Bronchial epithelial cell (primary cell): ENCODE measurements at places on chromosomes 1 and 21.

DNA sequence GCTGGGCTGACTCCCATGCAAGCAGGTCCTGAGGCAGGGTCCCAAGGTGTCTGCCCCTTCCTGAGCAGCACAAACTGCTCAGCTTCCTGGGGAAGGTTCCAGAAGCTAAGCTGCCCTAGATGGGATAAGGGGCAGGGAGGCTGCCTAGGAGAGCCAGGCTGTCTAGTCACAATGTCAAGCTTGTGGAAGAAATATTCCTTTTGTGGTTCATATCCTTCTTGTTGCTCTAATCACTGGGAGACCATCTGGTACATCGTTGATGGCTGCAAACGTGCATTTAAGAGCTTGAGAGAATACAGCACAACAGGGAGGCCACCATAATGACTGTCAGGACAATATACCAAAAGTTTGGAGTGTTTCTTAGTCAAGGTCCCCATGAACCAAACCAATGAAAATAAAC, 67.4 kb downstream of the SLC16A1 start:
- DNase-seq = no peak

DNA sequence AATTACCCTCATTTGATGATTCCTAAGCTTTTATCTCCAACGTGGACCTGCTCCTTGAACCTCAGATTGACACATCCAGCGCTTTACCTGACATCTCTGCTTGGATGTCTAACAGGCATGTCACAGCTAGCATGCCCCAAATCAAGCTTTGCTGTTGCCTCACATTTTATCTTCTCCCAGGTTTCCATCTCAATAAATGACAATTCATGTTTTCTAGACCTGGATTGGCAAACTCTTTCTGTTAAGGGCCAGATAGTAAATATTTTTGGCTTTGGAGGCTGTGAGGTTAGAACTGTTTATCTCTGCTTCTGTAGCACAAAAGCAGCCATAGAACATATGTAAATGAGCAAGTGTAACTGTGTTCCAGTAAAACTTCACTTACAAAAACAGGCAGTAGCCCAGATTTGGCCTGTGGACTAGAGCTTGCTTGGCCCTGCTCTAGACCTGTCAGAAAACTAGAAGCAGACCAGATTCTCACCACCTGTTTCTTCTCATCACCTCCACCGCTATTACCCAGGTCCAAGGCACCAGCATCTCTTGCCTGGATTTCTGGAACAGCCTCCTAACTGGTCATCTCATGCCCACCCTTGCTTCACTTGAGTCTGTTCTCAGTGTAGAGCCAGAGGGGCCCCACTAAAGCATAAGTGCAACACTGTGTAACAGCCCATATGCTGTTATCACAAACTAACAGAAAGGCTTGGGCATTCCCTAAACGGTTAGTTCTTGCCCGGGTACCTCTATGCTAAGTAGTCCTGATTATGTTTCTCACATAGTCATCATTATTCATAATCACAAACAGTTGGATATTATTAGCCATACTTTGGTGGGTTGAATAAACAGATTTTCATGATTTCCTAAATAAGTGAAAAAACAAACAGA, 42.3 kb downstream of the UBE4B start:
- peak; percentile 46 for DNase-seq

- DNase-seq = no peak
Measured at GRCh38 chr1:5508669-5509330, 483.4 kb downstream of the NPHP4 start.

GRCh38 chr1:65764052-65764451, 28.6 kb upstream of the PDE4B start:
- no peak for DNase-seq

- DNase-seq = no peak
Measured at GRCh38 chr1:224433701-224434672, 610 bp downstream of the WDR26 start.

DNA sequence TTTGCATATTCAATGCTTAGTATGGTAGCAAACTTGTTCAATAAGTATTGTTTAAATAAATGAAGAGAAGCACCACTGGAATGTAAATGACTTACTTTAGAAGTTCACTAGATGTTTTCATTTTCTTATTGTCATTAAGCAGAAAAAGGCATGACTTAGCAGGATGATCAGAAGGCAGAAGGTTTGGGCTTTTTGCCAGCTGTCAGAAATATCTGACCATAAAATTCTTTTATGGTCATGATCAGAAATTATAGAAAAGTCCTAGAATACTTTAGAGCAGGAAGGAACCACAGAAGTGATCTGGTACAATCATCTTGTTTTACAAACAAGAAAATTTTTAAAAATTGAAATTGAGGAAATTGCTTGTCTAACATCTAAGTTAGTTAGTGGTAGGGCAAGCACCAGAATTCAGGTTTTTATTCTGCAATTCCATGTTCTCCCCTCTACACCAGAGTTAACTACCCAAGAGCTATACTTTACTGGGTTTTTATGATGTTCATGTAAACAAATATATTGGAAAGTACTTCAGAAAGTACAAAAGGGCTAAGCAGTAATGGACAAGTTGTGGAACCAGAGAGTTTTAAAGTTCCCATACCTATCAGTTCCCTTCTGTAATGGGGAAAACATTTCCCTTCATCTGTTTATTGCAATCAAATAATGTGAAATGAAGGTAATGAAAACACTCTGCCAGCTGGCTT, 10.1 kb downstream of the FMO5 start:
- no peak for DNase-seq

DNA sequence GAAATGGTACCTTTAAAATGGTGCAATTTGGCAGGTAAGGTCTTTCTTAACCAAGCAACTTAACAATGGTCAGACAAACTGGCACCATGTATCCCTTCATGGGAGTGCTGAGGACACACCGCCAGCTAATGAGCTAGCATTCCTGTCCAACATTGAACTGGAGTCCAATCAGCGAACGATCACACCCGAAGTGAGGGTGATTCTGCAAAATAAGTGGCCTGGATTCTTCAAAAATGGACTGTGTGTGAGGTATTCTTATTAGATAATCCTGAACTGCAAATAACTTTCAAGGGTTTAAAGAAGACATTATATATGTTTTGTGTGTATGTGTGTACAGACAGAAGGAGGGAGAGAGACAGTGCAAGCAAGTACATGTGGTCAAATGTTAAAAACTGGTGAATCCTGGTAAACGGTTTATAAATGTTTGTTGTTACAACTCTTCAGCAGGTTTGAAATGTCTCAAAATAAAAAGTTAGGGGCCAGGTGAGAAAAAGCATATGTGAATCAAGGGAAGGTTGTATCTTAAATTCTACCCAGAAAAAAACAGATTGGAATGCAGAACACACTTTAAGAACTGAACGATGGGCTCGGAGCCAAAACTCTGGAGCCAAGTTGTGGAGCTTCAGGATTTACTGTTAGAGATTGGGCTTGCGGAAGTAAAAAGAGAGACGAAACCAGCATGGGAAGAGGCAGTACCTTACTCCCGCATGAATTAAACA, 20.9 kb downstream of the GADD45A start:
- DNase-seq = no peak

- no peak for DNase-seq
Measured at GRCh38 chr21:44312089-44312488, 12.2 kb downstream of the PFKL start.

DNA sequence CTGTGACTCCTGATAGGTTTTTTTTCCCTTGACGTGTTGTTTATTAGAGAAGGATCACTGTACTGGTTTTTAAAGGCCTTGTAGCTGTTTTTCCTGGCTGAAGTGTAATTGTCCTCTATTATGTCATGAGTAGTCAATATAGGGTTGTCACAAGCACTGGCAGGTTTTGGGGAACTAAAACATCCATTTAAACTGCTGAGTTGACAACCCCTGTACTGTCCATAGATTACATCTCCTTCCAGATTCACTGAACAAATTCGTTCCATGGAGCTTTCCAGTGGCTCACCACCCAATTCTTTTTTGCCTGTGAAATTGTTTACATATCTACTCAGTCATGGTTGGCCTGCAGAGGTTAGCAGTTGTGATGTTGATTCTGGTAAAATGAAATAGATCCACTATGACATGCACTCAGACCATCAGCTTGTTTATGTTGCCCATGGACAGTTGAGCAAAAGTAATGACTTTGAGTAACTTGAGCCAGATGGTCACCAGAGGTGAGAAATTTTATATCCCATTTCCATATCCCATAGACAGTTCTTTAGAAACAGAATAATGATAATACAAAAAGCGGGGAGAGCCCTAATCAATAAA, 59.9 kb upstream of the QSOX1 start:
- no peak for DNase-seq

DNA sequence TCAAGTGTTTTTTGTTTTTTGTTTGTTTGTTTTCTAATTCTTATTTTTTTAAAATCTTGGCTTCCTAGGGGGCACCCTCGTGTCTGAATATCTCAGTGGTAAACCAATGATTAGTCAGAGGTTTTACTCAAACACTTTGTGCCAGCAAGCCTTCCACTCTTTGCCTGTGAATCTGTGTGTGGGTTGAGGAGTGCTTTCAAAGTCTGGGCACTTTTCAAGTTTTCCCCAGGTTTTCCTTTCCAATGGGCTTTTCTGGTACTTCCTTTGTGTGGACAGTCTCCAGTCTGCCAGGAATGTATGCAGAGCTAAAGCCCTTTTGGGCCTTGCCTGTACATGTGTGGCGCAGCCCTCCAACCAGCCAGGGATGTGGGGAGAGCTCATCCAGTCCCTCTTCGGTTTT, 9.7 kb upstream of the PPIE start:
- peak; percentile 58 for DNase-seq

- DNase-seq = no peak
Measured at GRCh38 chr21:46152927-46153246, 2.5 kb downstream of the FTCD start.

GRCh38 chr1:38128926-38129453, 82.4 kb upstream of the POU3F1 start:
- DNase-seq = no peak

- peak; percentile 4 for DNase-seq
Measured at GRCh38 chr1:20166051-20166450, 19.8 kb upstream of the UBXN10 start.

DNA sequence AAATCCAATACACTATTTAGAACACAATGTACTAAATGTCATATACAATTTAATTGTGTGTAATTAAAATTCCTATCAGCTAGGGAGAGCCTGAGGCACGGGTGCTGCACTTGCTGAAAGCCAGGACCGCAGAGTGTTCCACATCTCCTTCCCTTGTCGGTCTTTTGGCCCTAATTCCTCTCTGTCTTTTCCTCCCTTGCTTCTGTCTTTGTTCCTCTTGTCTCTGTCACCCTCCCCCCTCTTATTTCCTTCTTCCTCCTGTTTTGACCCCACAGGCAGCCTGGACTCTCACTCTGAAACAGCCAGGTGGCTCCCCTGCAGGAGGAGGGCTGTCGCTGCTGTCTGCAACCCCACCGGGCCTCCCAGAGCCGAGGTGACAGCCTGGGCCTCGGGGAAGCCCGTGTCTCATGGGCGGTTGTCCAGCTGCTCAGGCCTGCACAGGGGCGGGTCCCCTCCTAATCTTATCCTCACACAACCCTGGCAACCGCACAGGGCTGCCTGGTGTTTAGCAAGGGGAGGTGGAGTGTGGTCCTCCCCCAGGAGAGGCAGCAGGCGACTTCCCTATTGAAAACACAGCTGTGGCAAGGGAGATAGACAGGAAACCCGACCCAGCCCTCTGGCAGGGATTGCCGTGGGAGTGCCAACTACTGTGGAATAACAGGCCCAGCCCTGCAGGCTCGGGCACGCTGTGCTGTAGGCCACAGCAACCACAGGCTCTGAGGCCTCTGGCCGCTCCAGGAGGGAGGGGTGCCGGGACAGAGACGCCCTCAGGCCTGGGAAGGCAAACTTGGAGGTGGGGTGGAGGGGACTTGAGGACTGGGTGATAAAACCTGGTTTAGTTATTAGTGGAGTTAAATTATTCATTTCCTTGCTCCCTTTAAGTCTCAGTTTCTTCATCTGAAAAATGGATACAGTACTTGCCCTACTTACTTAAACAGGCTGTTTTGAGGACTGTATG, 68.8 kb upstream of the WDR26 start:
- DNase-seq = peak; percentile 96

GRCh38 chr1:156592910-156593660, 1.5 kb downstream of the NAXE start:
- no peak for DNase-seq

DNA sequence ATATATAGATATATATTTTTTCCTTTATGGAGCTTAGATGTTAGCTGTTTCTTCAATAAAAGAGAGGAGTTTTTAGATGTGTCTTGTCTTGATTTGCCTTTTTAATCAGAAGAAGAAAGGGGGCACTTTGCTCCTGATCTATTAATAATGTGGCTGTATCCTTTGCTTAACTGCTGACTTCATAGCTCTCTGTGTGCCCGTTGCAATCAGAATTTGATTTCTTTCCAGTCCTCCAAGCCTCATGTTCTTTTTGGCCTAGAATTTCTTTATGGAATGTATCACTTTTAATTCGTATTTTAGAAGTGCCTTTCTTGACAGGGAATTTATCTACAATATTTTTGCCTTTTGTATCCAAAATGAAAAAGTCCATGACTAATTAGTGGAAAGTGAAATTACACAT, 85.3 kb downstream of the C1orf21 start:
- no peak for DNase-seq
